Endothelial cell of umbilical vein (primary cell): ENCODE measurements at places on chromosomes 12 and 14. TPM values are rescaled to one million over a fixed set of nuclear protein-coding genes. Genes with fewer than 3 reads are reported as not detected.

The PLD4 gene
- polyA plus RNA-seq, result 0.01 and 0.03 TPM in 2 replicates

The UBE3B gene
- 23.8 and 24.9 TPM in 2 replicates for polyA plus RNA-seq

- DNase-seq, result no peak
Observed at GRCh38 chr14:100120522-100121269, 38.7 kb downstream of the DEGS2 start.

- no peak for DNase-seq
Observed at GRCh38 chr14:89058697-89059096, 234.2 kb downstream of the TTC8 start.

GRCh38 chr14:37625597-37626595 lies 30.5 kb downstream of the TTC6 start:
- DNase-seq, result no peak

GRCh38 chr12:55372521-55372920 lies 9.7 kb downstream of the OR6C75 start:
- DNase-seq, result no peak

GRCh38 chr14:35399083-35399937 lies 5.2 kb downstream of the NFKBIA start:
- DNase-seq, result peak; percentile 36

DNA sequence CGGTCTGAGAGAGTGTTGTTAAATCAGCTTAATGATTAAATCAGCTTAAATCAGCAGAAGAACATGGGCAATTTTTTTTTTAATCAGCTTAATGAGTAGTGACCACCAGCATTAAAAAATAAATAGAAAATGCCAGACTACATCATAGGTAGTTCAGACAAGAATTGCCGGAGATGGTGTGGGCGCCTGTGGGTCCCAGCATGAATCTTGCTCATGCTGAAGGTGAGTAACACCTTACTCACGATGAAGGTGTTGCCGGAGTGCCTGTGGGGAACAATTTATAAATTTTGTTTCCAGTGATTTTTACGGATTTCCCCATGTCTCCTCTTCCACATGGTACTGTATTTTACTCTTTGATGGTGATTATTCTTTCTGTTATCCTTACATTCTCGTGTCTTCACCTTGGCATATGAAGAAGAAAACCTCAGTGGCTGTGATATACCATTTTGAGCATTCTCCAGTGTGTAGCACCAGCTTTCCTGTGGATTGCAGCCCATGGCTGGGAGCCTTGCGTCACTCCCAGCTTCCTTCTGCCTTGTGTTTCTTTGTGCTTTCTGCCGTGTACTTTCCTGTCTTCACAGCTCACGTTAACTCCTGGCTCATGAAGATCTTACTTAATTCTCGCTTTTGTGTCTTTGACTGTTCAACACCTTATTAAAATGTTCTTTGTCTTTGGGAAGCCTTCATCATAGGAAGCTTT lies 4.7 kb downstream of the TDRD9 start:
- DNase-seq, result no peak

DNA sequence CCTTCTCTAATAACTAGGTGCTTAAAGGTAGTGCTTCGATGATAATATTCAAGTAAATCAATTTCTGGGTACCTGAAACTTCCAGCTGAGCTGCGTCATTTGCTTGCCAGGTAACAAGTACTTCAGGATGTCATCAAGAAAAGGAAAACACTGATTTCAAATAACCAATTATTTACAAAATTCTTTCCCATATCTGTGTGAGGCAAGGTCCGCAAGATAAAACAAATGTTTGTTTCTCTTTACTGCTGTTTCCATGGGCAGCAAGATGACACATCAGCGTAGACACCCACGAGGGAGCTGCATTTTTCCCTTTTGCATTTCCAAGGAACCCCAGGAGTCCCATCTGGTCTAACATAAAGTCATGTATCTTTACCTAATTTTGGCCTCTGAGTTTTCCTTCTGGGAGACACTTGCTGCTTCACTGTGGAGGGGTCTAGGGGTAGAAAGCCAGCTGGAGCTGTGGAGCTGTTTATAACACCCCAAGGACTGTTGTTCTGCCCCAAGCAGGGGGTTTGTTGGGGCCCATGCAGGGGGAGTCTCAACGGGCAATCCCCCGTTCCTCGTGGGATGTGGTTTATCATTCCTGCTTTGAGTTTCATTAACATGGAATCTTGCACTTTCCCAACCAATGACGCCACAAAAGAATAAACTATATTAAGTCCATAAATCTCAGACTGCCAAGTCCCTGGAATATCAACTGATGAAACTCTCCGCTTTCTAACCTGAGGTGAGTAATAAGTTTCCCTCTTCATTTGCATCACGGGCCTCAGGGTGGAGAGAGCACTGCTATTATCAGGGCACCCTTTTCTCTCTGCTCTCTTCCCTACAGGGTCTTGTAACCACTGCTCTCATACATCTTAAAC lies 112.8 kb upstream of the PELI2 start:
- peak; percentile 8 for DNase-seq

DNA sequence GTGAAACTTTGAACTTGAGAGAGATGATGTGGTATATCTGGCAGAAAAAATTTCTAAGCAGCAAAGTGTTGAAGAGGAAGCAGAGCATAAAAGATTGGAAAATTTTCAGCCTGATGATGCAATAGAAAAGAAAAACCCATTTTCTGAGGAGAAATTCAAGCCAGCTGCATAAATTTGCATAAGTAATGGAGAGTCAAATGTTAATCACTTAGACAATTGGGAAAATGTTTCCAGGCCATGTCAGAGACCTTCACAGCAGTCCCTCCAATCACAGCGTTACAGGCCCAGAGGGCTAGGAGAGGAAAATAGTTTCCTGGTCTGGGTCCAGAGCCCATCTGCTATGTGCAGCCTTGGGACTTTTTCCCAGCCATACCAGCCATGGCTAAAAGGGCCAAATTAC lies 469.0 kb upstream of the FOXG1 start:
- no peak for DNase-seq

GRCh38 chr14:54529811-54530210 lies 20.1 kb downstream of the CGRRF1 start:
- DNase-seq, result peak; percentile 90

GRCh38 chr12:45184147-45184963 lies 31.5 kb upstream of the ANO6 start:
- no peak for DNase-seq

DNA sequence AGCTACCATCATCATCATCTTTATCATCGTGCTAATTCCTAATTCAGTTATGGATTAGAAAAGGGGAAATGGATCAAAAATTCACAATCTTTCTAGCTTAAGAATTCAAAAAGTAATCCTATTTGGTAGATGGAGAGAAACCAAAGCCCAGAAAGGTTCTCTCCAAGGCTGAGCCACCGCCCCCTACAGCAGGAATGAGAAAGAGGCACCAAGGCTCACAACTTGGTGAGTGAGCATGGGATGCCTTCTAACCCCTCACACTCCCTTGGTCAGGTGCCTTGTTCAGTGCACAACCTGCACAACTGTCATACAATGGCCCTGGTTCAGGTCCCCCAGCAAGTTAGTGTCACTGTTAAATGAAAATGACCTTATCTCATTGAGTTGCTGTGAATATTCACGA lies 171.5 kb downstream of the ANO2 start:
- no peak for DNase-seq

GRCh38 chr14:65180725-65181025 lies 78.4 kb upstream of the MAX start:
- no peak for DNase-seq
